GM06990 (cell line): ENCODE measurements at places on chromosomes 1 and 21.
A peak's percentile ranks its signal among the peaks of the same experiment; 100 is the strongest.

DNA sequence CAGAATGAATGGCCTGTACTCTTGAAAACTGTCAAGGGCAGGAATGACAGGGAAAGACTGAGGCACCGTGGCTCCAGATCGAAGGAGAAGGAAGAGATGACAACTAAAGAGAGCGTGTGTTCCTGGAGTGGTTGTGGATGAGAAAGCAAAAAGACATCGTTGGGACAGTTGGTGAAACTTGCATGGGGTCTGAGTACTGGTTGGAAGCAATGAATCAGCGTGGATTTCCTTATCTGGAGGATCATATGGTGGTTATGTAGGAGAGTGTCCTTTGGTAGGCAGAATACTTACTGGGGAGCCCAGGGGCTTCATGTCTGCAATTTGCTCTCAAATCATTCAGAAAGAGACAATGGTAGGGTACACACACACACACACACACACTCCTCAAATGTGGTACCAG, 13.9 kb downstream of the LEMD1 start:
- no peak for DNase-seq

DNA sequence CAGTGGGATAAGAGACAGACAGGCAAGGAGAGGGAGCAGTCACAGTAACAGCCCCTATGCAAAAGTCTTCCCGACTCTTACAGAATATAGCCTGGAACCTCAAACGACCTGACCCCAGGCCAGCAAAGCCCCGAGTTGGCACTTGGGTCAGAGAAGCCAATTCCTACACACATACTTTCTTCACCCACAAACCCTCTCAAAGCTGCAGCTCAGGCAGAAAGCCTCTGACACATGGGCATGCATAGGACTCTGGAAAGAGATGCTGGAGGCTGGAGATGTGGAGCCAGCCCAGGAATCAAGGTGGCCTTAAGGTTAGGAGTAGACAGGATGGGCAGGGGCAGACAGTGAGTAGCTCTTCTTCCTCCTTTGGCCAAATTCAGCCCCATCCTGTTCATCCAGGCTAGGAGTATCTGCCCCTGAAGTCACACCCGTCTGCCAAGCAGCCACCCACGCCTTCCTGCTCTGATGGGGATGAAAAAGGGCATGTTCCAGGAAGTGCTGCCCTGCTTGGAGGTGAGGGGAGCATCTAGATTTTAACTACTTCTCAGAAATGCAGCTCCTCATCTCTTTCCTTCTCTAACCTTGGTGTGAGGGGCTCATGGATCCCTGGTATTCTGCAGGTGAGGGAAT, 7.8 kb downstream of the SLC41A1 start:
- no peak for DNase-seq

DNA sequence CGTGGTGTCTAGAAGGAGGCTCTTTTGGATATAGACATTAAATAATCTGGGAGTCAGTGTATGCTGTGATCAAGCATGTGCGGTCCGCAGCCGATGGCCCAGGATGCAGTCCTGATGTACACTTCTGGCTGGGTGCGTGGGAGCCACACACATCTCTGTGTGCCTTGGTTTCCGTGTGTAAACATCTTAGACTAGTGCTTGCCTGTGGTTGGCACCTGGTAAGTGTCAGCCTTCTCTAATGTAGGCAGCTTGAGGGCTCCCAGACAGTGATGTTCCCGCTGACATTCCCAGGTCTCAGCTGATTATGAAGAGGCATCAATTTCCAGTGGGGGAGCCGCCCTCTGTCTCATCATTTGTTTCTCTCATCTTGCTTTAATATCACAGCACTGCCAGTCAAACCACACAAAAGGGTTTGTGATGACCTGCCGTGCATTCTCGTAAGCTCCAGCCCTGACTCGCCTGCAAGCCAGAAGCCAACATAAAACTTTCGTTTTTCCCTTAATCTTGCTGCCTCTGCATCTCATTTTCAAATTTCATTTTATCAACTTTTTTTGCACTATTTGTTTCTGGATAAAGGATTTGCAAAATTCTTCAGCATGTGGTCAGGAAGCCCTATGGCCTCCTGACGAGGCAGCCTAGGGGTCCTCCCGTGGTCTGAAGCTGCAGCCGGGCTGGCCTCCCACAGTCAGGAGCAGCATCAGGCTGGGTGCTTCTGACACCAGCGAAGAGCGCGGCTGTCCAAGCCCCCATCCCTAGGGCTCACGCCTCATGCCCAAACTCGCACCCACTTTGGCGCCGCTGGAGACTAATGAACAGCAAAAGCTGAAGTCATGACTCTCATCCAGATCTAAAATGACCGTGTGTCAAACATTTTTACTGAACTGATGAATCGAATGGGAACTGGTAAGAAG, 28.1 kb downstream of the PDE9A start:
- no peak for DNase-seq

- no peak for DNase-seq
Observed at GRCh38 chr1:174114788-174115448, 44.4 kb upstream of the RABGAP1L start.

GRCh38 chr1:223870617-223871574, 25.1 kb upstream of the TP53BP2 start:
- DNase-seq: no peak

DNA sequence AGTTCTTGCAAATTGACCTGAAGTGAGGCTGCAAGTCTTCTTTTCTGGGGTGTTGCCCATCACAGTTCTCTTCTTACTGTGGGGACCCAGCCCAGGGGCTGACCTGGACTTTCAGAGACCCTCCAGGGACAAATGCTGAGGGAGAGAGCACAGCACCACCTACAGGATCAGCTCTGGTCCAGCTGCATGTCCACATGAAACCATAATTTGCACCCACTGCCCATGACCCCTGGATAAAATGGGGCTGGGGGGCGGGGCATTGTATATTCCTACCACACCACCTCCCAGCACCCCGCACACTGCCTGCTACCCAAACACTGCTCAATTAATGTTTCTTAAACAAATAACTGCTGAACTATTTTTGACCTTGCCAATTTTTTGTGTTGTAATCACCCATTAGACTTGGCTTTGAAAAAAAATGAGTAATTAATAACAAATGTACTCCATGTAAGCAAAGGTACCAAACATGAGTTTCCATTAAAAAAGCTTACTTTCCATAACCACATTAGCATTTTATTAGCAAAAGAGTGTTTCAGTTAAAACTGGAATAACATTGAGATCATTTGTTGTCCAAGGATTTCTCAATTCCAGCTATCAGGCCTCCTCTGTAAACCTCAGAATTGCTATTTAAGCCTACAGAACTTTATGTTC, 168.0 kb upstream of the RAB4A start:
- no peak for DNase-seq

GRCh38 chr1:84692391-84692790, 2.1 kb upstream of the SSX2IP start:
- DNase-seq: no peak

DNA sequence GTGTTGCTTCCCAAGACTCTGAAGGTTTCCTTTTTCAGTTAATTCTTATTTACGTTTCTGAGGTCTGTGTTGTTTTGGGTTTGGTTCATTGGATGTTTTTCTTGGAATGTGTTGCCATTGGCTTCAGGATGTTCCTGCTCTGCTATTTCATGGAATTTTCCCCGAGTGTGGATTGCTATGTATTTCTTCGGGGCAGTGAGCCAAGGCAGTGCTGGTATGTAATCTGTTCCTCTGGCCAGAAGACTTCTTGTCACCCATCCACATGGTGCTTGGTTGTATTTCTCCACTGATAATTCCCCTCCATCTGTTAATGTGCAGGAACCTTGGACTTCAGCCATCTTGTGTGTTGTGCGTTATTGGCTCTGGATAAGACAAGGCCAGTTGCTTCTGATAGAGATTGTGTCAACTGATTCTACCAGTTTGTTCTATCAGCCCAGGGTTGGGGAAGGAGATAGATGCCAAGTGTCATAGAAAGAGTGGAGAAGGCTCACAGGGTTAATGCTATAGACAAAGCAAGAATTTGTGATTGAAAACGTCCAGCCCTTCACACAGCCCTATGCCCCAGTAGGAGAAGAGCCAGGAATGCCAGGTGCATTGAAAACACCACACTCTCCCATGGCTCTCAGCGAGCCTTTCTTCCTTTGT, 505.2 kb downstream of the PLPP3 start:
- DNase-seq: no peak

DNA sequence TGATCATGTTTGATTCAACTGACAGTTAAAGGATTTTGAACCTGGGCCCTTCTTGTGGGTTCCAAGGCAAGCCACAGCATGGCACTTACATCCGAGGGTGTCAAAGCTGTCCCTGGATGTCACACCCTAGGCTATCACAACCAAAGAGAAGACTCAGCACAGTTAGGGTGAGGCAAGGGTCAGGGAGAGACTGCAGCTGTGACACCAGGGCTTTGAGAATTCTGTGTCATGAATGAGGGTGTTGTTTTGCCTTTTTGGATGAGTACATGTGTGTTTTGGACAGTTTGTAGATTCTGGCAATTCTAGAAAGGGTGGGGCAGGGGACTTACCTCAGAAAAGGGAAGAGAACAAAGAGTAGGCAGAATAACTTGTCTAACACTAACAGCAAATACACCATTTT, 37.8 kb upstream of the ZNF326 start:
- DNase-seq: no peak

DNA sequence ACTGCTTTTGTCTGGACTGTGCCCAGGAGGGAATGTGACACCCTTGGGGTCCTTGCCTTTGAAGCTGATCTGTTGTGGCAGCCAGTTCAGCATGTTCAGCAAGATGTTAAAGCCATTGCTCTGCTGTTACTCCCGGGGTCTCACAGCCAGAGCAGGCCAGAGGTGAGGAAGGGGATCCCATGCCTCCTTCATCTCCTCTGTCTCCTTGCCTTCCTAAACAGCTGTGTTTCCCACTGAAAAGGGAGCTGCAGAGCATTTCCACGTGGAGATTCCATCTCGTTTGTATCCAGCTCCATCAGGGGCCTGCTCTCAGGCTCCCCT, 135.8 kb upstream of the COL6A1 start:
- no peak for DNase-seq

GRCh38 chr1:3423896-3424611, 30.4 kb upstream of the ARHGEF16 start:
- DNase-seq: no peak

- DNase-seq: peak; percentile 63
Observed at GRCh38 chr1:205229399-205229871, 1.7 kb downstream of the TMCC2 start.

DNA sequence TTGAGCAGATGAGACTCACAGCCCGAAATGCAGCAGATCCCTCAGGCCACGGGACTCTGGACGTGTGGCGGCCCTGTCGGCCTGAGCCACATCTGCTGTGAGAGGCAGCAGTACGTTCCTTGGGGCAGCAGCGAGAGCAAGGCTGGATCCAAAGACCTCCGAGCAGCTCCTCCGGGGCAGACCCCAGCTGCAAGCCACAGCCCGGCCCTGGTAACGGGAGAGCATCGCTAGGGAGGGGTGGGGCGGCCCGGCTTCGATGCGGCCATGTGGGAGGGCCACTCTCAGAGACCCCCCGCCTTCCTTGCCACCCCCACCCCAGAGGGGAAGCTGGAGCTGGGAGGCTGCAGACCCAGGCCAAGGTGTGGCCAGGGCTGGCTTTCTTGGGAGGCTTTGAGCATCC, 17.8 kb downstream of the PRKCZ start:
- DNase-seq: no peak

DNA sequence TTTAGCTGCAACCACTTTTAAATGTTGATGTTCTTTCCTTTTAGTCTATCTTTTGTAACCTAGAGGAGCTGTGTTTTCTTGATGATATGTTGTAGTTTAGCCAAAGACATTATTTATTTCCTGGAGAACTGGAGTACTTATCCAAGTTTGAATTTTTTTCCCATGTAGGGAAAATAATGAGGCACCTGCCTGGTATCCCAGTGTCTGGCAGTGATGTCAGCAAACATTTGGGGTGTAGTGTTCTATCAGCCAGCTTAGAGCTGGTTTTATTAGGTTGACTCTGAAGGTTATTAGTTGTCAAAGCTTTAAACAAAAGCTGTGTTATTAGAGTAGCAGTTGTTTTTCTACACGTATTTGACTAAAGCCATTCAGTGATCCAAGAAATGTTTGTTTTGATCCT, 3.2 kb downstream of the CTPS1 start:
- DNase-seq: no peak

GRCh38 chr1:112935461-112936111, 20.4 kb downstream of the SLC16A1 start:
- no peak for DNase-seq

DNA sequence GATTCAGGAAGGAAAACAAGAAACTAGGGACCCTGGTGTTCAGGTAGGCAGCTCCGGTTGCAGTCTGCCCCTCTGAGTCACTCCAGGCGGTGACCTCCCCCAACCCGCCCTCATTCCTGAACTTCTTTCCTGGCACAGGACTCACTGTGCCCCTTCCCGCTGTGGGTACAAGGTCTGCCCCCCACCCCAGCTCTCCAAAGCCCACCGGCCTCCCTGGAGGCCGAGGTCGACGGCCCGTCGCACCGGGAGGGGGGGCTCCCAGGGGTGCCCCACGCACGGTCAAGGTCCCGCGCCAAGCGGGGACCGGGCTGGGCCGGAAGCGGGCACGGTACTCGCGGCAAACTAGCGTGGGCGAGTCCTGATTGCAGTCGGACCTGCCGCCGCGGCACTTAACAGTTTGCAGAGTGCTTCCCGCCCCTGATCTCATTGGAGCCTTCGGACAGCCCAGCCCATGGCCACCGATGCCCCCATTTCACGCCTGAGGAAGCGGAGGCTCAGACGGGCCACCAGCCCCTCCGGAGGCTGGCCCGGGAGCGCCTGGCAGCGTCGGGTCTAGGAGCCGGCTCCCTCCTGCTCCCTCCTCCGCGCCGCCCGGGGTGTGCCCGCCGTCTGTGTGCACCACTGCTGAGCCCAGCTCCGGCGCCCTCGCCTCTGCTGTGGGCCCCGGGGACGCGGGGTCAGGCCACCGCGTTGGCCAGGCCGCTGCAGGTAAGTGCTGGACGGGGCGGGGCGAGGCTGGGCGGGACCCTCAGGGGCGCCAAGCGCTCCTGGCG, at the start of gene GJB3:
TSS of gene GJB3 (plus strand) at position 144 of the 773 bp plus-strand sequence. CDS start 3,549 bp downstream, outside the sequence.
- no peak for DNase-seq

GRCh38 chr21:42505090-42505726, 8.4 kb upstream of the SLC37A1 start:
- DNase-seq: peak; percentile 42

- DNase-seq: no peak
Observed at GRCh38 chr1:225933072-225933471, 7.9 kb downstream of the LEFTY2 start.

DNA sequence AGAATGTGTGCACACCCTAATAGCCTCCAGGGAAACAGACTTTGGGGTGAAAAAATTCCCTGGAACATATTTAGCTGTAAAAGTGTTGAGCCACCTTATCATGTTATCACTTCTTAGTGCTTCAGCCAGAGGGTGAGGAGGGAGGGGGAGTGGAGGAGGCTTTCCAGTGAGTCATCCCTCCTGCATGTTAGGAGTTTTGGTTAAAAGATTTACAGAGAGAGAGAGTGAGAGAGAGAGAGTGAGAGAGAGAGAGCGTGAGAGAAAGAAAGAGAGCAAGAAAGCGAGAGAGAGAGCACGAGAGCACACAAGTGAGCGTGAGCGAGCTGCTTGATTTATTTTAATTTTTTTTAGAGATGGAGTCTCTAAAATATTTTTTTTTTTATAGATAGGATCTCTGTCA, 13.5 kb upstream of the CACNA1E start:
- DNase-seq: no peak

GRCh38 chr1:18947570-18947969, 8.9 kb downstream of the IFFO2 start:
- DNase-seq: no peak
